Femur (tissue), 1 donor: ENCODE measurements at places on chromosomes 4 and X.

GRCh38 chr4:651884-652642, 22.0 kb downstream of the ATP5ME start:
- no peak for DNase-seq

- no peak for DNase-seq
Measured at GRCh38 chr4:101420661-101421060, 73.3 kb upstream of the PPP3CA start.

- DNase-seq, result peak; percentile 73
Measured at GRCh38 chrX:72123471-72124185, 8.1 kb downstream of the RTL5 start.

DNA sequence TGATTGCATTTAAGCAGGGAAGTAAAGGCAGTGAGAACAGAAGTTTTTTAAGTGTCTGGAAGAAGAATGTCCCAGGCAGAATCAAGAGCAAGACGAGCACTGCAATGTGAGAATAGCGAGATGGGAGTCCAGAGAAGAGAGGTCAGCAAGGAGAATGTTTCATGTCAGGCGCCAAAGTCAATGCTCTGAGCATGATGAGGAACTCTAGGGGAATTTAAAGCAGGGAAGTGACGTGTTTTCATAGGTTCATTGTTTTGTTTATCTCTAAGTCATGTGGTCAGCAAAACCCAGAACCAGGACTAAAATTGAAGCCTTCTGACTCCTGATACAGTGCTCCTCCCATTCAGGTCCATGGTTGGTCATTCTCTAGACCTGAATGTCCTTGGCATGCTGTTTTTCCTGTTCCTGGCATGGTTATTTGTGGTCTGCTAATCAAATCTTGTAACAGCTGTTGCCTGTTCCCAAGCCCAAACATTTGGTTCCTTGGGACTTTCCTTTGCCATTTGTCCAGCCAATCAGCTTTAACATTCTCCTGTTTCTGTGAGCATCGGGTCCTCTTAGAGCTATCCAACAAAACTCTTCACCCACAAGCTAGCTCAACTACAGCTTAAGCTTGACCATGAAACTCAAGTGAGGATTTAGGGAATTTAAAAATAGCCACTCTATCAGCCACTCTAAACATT, 37.7 kb downstream of the PTCHD1 start:
- DNase-seq, result no peak

DNA sequence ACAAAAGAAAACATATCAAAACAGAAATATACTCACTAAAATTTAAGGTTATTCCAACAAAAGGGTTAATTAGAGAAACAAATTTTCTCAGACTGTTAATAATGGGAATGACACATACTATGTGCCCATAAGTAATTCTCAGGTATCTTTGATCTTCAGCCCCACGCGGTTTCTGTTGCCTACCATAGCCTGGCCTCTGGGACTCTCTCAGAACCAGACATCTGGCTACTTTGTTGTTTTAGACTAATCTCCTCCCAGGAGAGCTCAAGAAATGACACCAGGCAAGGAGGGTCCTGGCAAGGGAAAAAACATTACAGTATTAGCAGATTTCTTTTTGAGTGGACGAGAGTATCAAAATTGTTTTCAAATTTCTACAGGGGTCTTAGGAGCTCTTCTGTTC, 43.7 kb downstream of the SLC10A7 start:
- DNase-seq, result no peak

GRCh38 chr4:74948236-74948635, 15.3 kb downstream of the PARM1 start:
- DNase-seq, result no peak

DNA sequence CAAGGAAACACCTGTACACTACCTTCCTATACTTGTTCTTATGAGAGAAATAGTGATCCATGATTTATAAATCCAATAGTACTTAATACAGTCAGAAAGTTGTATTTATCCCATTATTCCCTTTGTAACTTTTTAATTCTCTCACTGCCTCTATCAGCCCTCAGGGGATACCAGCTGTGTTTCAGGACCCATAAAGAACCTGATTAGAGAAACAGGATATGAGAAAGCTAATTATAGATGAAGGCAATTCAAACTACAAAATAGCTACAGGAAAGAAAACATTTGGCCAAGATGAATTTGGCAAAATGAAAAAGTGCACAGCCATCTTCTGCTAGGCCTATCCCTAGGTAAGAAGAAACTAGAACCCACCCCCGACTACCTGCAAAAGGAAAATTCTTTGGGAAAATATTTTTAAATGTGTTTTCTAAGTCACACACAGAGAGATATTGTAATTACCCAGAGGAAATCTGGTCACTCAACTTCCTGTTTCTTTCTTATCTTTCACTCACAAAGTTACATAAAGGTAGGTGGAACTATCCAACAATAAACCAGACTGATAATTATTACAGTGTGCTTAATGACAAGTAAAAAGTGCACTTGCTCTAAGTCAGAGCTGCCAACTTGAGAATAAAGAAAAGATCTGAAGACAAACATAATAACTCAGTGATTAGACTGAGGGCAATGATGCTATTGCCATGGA, 836.5 kb upstream of the HTR2C start:
- DNase-seq, result no peak

GRCh38 chrX:69116077-69116476, 49.2 kb downstream of the PJA1 start:
- no peak for DNase-seq

DNA sequence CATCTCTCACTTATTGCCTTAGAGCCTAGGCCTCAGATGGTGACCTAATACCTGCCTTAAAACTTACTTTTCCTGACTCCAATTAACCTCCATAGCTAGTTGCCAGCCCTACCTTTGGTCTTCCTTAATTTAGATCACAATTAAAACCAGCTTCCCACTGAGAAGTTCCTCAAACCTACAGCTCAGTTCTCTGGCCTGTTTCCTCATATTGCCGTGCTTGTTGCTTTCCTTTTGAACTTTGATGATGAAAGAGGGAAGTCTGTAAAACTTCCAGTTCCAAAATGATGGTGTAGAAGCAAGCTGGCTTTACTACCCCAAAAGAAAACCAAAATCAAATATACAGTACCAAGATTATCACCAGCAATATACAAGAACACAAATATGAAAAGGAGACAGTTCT, 28.9 kb upstream of the CAMK2D start:
- no peak for DNase-seq

DNA sequence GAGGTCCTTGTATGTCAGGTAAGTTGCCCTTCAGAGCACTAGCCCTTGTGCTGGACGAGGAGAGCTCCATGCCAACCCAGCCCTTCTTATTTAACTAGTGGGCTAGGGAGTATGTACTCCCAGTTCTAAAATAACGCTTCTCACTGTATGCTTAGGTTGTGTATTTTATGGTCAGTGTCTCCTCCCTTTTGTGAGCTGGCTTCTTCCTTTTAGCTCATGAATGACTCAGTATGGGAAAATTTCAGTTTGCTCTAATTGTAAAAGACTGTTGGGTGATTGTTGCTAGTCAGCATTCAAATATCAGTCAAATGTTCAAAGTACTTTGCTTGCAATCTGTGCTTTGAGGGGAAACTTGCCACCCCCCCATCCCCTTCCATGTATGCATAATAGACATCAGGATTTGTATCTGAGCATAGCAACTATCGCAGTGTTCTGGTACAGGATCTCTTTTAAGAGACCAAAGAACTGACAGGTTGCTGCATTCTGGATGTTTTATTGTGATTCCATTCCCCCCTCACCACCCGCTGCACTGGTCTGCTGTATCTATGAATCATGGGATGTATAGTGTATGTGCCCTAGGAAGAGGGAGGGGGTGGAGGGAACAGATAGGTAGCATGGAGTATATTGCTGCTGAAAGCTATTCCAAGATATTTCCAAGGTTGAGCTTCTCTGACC, 34.7 kb downstream of the DLG3 start:
- no peak for DNase-seq

GRCh38 chr4:123606946-123607542, 210.4 kb downstream of the SPRY1 start:
- no peak for DNase-seq

DNA sequence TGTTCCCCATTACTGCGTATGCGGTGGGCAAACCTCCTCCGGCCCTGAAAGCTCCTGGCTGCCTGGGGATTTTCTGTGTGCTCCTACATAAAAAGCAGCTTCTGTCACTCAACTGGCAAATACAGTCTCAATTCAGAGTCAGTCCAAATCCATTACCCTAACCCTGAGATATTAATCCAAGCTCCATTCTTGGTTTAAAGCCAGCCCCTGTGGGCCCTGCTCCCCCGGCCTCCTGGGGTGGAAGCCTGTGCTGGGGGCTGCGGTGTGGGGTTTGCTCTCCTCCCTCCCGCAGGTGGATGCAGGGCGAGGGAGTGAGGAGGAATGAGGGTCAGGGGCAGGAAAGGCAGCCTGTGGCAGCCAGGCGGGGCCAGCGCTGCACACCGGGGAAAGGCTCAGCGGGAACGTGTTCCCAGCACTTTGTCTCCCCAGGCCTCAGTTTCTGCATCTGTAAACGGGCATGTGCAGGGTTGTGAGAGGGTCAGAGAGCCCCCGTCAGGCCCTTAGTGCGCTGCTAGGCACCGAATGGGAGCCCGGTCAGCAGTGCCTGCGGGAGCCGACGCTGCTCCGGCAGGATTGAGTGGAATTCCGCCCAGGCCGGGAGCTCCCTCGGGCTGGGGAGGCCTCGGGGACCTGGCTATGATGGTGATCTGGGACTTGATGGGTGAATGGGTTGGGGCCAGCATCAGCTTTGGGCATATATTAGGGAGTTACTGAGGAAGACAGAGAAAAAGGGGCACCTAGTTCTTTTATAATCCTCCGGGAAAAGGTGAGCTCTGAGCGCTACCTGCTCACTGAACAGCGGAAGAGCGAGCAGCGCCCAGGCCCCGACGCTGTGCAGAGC, 6.3 kb upstream of the RGS12 start:
- DNase-seq, result no peak

- DNase-seq, result no peak
Measured at GRCh38 chrX:113305496-113305895, 464.9 kb upstream of the AMOT start.

DNA sequence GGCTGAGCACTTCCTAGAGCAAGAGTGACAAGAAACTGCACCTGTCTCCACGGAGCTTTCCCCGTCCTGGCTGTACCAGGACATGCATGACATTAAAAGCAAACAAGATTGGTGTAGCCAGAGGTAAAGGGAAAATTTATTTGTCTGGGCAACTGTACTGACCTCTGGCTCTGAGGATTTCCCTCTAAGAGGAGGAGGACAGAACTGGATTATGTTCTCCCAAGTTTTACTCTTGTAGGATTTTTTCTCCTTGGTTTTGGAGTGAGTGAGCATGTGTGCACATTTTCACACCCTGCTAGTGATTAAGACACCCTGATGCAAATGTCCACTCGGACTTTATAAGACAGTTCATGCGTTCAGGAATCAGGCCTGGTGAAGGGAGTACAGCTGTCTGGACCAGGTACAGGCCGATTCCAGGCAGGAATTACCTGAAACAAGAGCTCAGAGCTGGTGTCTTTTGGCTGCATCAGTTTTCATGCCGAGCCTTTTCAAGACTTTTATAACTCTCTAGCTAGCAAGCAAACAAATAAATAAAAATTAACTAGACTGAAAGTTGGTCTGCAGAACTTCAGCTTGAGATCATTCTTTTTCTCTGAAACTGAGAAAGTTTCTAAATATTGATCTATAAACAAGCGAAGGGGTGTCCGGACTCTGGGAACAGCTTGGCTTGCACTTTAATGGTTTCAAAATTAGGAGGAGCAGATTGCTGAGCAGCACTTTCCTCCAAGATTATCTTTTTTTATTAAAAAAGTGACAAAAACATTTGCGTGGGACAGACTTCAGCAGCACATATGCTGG, 51.3 kb upstream of the SPRY1 start:
- no peak for DNase-seq

DNA sequence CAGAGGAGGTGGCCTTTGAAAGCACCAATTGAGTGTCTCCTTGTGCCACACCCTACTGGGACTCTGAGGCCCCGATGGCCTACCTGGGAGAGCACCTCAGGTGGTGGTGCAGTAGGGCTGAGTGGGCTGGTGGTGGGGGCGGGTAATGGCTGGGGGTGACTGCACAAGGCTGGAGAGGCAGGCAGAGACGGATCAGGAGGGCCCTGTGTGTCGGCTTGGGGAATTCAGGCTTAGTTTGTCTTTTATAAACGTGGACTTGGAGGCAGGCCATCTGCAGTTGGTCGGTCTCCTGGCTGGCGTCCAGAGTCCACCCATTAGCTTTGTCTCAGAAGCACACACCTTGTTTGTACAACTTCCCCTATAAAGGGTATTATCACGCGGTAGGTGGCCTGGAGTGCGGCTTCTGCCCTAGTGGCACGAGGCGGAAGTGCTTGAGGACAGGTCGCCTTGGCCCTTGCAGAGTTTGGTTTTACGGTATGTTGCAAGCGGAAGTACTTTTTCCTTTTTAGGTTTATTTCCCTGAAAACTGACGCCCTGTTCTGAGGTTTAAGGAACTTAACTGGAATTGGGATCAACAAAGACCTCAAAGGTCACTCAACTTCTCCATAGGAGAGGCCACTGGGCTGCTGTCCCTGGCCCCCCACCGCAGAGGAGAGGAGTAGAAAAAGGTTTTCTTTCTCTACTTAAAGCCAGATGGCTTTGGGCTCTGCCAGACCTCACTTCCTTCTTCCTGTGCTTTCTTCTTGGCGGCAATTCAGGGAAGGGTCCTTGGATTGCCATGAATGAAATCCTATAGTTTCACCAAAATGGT, 8.0 kb downstream of the TBC1D14 start:
- DNase-seq, result peak; percentile 72

DNA sequence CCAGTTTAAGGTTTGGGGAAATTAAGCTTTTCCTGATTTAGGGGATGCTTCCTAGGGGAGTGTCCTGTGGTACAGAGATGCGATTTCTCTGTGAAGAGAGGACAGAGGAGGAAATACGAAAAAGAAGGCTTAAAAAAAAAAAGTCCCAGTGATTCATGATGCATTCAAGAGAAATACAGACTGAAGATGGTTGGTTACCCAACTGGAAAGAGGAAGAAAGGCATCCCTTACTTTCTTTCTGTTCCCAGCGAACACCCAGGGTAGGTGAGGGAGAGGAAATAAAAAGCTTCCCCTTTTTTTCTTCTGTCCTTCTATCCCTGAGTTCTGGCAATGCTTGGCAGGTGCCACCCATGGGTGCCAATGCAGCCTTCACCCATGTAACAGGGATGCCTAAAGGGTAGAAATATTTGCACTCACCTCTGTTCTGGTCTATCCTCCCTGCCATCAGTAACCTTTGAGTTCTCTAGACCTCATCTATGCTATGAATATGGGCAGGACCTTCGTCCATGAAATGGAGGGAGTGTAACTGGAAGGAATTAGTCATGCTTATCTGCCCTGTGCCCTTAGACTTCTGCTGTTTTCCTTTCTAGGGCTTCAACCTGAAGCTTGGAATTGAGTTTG, 230.1 kb upstream of the GALNTL6 start:
- DNase-seq, result no peak

- no peak for DNase-seq
Measured at GRCh38 chrX:12985331-12985730, 10.4 kb downstream of the TMSB4X start.

- no peak for DNase-seq
Measured at GRCh38 chr4:40515398-40516293, 114.0 kb downstream of the RBM47 start.
